Activated CD4-positive, alpha-beta T cell treated with anti-CD3 and anti-CD28 coated beads for 36 hours (primary cell): ENCODE measurements at places on chromosomes 7 and 10. TPM values are rescaled to one million over a fixed set of nuclear protein-coding genes. Genes with fewer than 3 reads are reported as not detected.

- no peak for DNase-seq
Observed at GRCh38 chr7:33698692-33699128, 206.6 kb upstream of the BMPER start.

DNA sequence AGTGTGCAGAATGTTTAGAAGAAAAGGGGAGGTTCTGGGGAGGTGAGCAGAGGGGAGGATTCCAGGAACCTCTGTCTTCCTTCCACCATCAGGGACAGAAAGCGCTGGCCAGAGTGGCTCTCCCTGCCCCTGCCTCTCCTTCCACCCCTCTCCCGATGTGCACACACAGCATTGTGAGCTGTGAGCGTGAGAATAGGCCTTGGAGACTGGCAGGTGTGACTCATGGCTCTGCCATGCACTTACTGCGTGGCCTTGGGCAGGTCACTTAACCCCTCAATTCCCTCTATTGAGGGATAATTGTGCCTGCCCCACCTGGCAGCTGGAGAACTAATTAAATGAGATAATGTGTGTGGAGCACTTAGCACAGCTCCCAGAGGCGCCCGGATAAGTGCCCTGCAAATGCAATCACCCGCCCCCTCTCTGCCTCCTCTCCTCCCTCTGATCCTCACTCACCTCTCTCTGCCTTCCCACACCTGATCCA lies 115.4 kb downstream of the ZMIZ1 start:
- DNase-seq: no peak

DNA sequence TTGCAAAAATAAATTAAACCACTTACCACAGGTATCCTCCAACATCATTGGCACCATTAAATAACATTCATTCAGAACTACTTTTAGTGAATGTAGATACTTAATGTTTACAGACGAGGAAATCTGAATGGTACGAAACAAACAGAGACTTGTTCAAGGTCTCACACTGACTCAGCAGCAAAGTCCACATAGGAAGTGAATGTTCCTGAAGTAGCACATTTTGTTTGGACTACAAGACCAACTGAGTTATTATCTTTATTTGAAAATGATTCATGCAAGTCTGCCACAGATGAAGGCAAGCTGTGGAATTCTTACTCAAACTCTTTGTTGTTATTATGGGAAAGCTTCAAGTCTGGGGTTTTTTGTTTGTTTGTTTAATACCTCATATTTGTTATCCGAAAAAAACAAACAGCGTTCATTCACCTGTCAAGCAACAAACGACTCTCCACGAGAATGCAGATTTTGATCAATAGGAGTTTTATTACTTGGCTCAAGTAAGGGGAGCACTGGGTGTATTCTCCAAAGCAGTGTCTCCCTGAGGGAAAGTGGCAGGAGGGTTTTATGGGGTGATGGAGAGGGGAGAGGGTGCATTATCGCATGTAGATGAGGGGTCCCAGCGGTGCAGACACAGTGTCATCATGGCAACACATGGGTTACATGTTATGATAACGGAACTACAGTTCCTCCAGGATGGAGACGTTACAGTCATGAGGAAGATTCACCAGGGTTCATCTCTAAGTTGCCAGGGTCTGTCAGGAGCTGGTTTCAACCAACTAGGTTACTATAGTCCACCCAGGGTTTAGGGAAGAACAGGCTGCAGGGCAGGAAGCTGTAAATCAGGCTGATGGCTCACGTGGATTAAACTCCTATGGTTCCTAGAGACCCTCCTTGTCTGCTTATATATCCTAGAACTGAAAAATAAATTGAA lies 147.7 kb upstream of the AKR1E2 start:
- no peak for DNase-seq

GRCh38 chr10:5198386-5198785 lies 1.7 kb downstream of the AKR1C4 start:
- no peak for DNase-seq

- DNase-seq: peak; percentile 42
Observed at GRCh38 chr10:15370212-15370855, 755 bp downstream of the FAM171A1 start.

The NME8 gene
- not detected for total RNA-seq

The NAT16 gene
- total RNA-seq: not detected

The VPS26A gene
- 27.1 TPM for total RNA-seq

DNA sequence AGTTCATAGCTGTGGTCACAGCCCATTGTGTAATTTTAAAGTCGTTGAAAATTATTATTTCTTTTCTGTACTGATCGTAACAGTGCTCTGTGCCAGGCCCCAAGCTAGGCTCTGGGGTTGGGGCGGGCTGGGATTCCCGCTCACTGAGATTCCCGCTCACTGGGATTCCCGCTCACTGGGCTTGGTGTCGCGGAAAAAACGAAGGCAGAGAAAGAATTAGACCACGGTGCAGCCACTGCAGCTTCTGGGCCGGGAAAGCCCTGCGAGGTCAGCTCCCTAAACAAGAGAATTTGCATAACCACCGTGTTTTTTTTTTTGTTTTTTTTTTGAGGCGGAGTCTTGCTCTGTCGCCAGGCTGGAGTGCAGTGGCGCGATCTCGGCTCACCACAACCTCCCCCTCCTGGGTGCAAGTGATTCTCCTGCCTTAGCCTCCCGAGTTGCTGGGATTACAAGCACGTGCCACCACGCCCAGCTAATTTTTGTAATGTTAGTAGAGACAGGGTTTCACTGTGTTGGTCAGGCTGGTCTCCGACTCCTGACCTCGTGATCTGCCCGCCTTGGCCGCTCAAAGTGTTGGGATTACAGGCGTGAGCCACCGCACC lies 31.2 kb downstream of the FOXK1 start:
- peak; percentile 18 for DNase-seq

DNA sequence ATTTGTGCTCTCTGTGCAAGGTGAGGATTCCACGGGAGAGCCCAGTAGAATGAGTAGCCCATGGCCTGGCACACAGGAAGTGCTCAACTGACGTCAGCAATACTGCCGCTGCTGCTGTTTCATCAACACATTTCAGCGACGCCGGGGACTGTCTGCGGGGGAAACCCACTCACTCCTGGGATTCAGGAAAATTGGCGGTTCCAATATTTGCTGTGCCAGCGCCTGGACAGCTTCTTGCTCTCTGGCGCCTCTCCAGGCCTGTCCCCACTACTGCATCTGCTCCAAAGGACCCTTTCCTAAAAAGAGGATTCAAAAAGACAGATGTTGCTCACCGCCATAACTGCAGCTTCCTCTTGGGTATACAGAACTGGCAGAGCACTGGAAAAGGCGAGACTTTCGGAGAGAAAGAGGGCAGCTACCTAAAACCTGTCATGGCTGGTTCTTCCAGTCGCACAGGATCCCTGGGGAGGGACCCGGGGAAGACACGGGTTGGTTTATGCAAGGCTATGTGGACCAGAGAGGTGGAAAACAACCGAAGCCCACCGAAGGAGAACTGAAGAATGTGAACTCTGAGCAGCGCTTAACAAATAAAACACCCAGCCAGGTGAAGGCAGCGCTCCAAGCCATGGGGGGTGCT lies 39.7 kb upstream of the ENO4 start:
- DNase-seq: no peak

The COBL gene
- not detected for total RNA-seq

The OR2A42 gene
- total RNA-seq: not detected

The STOX1 gene
- total RNA-seq: 0.87 TPM

DNA sequence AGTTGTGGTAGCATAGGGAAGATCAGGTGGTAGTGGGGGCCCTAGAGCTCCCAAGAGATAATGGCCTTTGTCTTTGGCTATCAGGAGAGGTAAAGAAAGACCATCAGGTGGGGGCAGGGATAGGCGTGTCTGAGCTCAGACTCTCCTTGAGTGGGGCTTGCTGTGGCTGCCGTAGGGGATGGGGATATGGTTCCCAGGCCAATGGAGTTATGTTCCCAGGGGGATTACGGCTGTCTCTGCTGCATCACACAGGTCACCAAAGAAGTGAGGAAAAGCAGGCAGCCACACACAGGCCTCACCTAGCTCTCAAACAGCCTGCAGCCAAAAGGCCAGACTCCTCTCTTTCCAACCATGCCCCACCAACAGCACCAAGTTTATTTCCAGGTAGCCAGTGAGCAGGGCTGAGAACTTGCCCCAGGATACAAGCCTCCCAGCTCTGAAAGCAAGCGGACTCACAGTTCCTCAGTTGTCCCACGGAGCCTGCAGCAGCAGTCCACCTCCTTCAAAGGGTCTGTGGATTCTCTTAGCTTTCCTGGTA lies 37.6 kb upstream of the C1QL3 start:
- DNase-seq: no peak

GRCh38 chr7:156665101-156665500 lies 24.5 kb downstream of the RNF32 start:
- no peak for DNase-seq

DNA sequence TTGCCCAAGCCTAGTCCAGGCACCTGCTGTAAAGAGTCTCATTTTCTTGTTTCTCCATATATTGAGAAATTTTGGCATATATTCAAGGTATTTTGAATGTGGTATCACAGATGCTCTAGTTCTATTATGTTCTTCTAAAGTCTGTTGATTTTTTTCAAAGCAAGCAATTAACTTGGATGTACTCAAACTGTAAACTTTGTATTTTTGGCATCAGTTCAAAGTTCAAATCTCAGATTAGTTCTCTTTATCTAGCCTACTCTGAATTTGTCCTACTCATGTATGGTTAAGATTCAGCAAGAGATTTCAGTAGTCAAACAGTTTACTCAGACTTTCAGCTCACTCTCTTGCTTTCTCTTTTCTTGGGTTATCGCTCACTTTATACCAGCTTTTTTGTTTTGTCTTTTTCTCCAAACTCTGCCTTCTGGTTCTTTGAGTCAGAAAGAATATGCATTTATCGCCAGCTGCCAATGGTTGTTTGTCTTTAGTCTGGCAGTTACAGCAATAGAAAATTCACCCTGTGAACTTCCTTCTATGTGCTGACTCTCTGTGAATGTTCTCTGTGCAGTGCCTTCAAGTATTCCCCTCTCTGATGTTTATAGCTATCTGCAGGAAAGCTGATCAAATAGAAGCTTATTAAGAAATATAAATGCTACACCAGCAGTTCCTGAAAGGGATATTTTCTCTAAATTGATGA lies 56.0 kb downstream of the ANKRD7 start:
- no peak for DNase-seq

GRCh38 chr7:21243265-21243664 lies 184.6 kb upstream of the SP4 start:
- no peak for DNase-seq

DNA sequence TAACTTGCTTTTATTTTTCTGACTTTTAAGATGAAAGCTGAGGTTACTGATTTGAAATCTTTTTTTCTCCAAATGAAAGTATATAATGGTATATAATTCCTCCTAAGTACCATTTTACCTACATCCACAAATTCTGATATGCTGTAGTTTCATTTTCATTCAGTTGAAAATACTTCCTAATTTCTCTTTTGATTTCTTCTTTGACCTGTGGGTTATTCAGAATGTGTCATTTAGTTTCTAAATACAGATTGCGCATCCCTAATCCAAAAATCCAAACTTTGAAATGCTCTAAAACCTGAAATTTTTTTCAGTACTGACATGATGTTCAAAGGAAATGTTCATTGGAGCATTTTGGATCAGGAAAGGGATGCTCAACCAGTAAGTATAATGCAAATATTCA lies 168.7 kb downstream of the CELF2 start:
- no peak for DNase-seq

DNA sequence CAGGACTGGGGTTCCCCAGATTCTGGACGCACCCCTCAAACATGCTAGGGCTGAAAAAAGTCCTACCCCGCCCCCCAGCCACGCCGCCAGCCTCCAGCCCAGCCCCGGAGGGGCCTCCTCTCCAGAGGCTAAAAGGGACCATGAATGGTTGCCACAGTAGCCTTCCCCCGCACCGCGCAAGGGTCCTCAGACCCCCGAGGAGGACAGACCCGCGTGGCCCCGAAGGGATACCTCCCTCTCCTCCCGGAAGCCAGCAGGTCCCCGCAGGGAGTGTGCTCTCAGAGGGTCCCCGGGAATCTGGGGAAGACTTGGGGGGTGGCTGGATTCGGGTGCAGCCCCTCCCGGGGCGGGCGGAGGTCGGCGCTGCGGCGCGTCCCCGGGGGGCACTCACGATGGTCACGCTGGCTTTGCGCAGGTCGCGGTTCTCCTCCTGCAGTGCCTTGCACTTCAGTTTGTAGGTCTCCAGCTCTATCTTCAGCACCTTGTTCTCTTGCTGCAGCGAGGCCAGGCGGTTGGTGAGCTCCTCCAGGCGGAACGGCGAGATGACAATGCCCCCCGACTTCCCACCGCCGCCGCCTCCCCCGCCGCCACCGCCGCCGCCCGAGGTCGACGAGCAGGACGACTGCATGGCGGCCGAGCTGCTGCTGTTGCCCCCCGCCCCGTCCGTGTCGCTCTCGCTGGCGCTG lies 482 bp downstream of the CCDC6 start:
- DNase-seq: peak; percentile 48

DNA sequence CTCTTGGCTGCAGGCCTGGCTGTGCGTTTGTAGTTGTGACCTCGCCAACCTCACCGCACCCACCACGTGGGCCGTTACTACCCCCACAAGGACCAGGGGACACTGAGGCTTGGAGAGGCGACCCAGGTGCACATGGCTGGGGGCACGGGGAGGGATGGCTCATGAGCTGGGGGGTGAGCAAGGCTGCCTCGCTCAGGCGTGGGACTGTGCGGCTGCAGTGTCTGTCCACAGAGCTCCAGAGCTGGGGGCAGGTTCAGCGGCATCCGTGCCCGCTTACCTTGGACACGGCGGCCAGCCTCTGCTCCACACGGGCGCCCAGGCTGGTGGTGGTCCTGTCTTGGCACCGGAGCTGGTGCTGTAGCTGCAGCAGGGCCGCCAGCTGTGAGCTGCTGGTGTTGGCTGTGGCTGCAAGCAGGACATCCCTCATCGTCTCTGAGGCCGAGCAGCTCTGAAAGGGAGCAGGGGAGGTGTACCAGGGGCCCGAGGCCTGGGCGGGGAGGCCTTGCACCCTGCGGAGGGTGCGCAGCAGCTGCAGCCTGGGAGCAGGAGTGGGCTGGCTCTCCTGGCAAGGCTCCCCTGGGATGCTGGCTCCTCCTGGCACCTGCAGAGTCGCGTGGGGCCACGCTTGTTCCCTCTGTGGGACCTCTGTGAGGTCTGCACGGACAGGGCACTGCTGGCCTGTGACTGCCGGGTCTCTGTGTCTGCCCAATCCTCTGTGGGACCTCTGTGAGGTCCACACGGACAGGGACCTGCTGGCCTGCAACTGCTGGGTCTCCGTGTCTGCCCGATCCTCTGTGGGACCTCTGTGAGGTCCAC lies 60.0 kb upstream of the NKX6-2 start:
- DNase-seq: no peak

The VSTM4 gene
- 0.11 TPM for total RNA-seq

DNA sequence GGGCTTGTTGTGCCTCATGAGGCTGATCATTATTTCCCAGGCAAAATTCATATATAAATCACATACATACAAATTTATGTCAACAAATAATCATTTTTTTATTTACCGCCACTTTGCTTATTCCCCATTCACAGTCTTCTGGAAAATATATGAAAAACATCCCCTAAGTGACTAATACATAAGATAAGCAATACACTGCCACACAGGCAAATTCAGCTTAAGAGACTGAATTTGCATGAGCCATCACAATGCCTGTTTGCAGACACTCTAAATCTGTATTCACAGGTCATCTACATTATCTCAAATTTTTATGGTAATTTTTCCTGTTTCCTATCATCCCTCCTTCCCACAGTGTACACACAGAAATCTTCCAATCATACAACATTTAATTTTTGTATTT lies 13.2 kb downstream of the OSBPL3 start:
- DNase-seq: no peak

GRCh38 chr10:409408-410040 lies 274.3 kb downstream of the ZMYND11 start:
- no peak for DNase-seq
